ENCODE measurements at places on chromosomes 1 and 21.

- DNase-seq = no peak
Observed at GRCh38 chr1:1569341-1569740, 5.3 kb downstream of the SSU72 start.

DNA sequence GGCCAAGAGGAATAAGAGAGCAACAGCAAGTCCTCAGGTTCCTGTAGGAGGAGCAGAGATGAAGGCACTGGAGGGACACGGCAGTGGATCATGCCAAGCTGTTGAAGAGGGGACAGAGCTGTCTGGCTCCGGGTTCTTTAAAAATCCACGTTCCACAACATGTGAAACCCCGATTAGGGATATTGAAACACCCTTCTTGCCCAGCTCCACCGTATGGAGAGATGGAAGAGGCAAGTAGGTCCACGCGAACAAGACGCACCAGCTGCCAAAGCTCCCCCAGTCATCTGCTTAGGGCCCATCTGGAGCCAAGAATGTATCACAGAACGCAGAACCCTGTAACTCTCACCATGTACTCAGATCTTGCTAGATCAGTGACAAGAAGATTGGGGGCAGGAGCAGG is 3.9 kb downstream of the C1orf198 start:
- DNase-seq = no peak

DNA sequence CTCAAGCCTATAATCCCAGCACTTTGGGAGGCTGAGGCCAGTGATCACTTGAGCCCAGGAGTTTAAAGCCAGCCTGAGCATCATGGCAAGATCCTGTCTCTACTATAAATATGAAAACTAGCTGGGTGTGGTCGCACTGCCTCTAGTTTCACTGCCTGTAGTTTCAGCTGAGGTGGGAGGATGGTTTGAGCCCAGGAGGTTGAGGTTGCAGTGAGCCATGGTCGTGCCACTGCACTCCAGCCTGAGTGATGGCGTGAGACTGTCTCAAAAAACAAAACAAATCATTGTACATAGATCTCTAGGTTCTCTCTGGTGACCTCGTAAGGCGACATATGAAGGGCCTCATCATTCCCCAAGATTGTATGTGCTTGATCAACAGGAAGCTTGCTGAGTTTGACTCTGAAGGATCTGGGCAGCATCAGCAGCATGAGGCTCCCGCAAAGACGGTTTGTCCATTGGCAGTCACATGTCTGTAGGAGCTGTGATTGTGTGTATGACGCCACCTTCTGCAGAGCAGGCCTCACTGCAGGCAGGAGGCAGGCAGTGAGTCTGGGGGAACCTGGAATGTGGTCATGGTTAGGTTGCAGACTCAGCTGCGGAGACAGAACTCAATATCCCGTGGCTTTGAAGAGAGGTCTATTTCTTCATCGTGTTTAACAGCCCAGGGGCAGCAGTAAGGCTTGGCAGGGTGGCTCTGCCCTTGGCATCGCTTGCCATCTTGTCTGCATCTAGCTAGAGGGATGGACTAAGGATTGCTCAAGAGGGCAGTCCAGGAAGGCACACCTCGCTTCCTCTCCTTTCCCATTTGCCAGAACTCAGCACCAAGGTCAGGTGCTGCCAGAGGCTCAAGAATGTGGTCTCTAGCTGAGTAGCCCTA is 14.0 kb downstream of the ATP5PO start:
- no peak for DNase-seq

DNA sequence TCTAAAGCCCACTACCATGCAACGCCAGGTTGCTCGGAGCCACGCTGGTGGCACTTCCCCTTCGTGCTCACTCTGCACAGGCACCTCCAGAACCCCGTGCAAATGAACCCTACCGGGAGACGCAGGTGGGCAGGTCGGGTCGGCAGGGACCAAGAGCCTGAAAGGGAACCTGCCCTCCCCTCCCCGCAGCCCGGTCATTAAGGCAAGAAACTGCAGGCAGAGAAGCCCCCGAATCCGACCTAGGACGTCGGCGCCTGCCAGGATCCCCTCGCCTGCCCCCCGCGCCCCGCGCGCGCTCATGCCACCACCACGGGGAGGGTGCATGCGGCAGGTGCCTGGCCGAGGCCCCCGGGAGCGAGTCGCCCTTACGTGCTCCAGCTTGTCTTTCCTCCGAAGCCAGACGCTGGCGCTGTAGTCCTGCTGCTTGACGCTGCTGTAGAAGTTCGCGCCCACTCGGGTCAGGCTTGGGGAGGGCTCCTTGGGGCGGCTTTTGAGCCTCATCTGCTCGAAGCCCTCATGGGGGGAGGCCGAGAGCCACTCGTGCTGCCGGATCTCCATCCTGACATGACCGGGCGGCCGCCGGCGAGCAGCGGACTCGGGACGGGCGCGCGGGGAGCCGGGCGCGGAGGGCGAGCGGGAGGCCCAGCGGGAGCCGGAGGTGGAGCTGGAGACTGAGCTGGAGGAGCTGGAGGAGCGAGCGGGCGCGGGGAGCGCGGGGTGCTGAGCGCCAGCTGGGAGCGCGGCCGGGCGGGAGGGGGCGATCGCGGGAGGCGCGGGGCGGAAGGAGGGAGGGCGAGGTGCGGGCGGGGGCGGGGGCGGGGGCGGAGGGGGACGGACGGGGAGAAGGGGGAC is 552 bp downstream of the PLD5 start:
- peak; percentile 22 for DNase-seq

All from left renal pelvis (tissue), 4 donors.